ENCODE measurements at places on chromosomes 3 and 15. TPM values are rescaled to one million over a fixed set of nuclear protein-coding genes. Genes with fewer than 3 reads are reported as not detected.

SCAANT1 gene
- not detected for total RNA-seq

AADACL2 gene
- not detected for total RNA-seq

CPEB1 gene
- 1.6 TPM for total RNA-seq

DNA sequence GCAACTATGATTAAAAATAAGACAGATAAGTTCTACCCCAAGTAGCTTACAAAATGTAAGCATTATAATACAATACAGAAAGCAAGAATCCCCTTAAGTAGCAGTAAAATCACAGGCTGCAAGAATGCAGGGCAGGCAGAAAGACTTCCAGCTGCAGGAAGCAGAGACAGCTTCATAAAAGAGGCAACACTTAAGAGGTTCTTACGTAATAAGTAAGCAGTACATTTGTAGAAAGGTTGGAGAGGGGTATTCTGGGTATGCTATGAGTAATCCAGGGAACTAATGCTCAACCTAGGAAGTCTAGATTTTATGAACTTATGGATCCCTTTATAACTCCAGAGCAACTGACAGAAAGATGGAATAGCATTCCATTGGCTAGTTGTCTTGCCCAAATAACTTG is 151.6 kb downstream of the IL5RA start:
- DNase-seq = no peak

DNA sequence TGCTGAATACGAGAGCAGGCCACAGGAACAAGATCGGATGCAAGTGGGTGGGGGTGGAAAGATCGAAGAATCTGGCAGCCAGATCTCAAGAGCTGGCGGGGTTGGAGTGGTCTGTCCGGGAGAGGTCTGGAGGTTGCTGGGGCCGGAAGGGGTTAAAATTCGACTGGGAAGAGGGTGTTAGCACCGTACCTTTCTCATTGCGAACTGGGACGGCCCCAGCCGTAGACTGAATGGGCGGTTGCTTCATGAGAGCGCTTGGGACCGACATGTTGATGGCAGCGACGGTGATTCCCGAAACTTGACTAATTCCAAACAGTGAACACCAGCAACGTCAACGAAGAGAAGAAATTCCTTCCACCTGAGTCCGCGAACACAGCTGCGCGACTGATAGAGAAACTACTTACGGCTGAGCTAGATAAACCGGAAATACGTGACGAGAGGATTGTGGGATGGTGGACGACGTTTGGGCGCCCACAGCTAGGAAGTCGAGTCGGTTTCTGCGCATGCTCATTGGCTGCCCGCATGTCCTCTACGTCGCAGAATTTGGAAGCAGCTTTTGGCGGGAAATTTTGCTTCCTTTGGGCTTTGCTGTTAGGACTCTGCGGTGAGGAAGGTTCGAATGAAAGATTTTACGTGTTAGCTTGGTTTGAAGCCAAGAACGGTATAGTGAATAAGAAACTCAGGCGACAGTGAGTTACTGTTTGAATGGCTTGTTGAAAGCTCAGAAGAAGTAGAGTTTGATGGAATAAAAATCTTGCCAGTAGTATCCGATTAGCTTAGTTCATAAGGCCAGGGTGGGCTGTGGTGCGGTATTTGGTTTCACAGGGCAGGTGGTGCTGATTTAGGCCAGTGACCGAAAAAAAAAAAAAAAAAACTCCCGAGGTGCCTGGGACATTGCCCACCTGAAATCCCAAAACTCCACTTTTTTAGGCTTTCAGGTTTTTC is at the start of gene MFAP1:
TSS of gene MFAP1 (minus strand) at position 389 of the 945 bp plus-strand sequence. CDS start at position 268, 121 bp downstream.
- DNase-seq = peak; percentile 95

GRCh38 chr3:140134231-140134965 is 199.4 kb downstream of the CLSTN2 start:
- no peak for DNase-seq

DNA sequence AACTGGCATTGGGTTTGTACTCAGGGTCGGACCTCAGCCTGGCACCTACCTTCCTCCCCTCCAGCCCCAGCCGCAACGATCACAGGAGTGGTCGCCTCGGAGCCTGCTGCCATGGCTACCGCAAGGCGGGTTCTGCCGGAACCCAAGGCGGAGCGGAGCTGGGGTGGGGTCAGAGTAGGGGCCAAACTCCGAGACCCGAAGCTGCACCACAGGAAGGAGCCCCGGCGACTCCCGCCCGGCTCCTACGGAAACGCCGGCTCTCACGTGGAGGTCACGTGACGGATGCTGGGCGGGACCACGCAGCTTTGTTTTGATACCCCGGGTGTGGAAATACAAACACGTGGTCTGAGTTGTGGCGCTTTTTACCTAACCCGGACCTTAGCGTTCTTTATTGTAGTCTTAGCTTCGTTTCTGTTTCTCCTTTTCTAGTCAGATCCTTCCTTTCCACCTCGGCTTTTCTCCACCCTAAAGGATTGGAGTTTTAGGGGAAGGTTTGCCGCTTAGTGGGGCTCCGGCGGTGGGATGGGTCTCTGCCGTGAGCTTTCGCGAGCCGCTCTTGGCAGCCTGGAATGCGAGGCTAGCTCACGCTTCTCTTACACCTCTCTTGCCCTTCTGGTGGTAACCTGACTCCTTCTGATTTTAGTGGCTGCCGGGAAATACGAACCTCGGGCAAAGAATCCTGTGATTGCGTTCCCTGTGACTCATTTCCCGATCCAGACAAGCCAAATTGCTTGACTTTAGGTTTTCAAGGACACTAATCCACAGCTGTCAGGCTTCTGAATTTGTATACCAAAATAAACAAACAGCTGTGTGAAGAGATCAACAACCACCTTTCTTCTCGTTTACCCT is at the start of gene HSPBAP1:
TSS of gene HSPBAP1 (minus strand) at position 264 of the 849 bp plus-strand sequence. CDS start at position 113, 151 bp downstream.
- DNase-seq = peak; percentile 79

GRCh38 chr3:189637750-189638149 is 6.6 kb downstream of the TP63 start:
- no peak for DNase-seq

DNA sequence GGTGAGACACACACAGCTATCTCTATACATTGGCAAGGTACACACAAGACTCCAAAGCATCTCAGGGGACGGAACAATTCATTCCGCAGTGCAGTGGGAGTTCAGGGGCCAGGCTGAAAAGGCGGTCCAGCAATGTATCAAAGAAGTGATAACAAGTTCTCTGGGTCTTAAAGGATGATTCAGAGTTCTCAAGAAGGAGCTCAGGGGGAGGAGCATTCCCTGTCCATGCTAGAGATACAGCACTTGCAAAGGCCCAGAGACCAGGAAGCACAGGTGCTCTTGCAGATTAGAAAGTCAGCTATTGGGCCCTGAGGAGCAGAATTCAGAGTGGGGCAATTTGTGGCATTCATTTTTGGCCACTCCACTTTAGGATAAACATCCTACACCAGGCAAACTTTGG is 34.9 kb downstream of the MECOM start:
- no peak for DNase-seq

DNA sequence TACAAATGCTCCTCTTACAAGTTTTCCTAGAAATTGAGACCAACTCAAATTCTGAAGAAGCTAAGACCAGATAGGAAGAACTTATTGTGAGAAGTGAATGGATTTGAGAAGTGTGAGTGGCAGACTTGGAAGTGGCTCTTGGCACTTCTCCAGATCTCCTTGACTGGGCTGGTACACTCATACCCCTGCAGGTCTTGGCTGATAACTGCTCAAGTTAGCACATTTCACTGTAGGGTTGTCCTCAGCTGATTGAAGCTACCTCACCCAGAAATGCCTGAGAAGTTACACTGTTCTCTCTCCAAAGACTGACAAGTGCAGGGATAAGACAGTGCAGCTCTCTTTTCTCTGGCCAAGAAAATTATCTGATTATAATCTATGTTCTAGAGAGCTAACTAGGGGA is 16.5 kb upstream of the CLDN1 start:
- no peak for DNase-seq

- DNase-seq = no peak
These were observed 3.9 kb upstream of the DPP8 start for GRCh38 chr15:65521350-65521749.

- DNase-seq = no peak
These were observed 40.7 kb downstream of the FEM1B start for GRCh38 chr15:68318008-68318835.

DNA sequence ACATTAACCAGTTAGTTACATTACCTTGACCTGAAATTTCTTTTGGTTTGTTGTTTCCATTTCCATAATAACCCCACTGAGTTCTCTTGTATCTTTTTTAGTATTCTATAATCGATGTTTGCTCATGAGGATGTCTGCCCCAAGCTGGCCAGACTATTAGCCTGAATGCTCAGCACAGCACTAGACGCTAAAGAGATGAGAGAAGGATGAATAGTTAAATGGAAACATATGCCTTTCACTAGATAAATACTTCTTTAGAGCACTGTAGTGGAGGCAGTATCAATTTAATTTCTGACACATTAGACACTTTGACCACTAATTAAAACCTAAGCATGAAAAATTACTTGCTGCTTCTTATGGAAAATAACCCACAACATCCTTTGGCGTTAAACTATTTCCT is 654.9 kb upstream of the KCNMB2 start:
- no peak for DNase-seq

DNA sequence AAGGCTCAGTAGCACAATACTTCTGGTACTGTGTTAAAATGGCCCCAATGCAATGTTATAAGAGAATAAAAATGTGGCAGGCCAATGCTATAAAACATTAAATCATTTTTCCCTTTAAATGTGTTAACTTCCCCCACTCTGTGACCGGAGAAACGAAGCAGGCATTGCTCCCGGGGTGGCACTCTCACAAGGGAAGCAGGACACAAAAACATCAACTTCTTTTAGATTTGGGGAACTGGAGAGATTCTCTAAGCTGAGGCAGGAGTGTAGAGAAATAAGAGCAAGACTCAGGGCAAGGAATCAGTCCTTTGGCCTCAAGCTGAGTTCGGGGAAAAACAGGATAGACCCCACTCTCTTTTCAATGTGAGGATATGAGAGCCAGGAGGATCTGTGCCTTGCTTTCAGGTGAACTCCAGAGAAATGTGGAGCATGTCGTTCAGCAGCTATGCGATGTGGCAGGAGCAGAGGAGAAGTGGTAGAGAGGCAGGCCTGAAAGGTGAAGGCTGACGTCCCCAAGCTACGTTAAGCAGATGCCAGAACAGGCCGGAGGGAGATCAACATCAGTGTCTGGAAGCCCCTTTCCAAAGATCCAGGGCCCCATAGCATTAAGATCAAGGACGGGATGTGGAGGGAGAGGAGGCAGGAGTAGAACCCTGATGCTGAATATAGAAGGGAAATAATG is 160.2 kb downstream of the PLD1 start:
- DNase-seq = no peak

- DNase-seq = no peak
These were observed 16.3 kb downstream of the GCSAM start for GRCh38 chr3:112116748-112117186.

DNA sequence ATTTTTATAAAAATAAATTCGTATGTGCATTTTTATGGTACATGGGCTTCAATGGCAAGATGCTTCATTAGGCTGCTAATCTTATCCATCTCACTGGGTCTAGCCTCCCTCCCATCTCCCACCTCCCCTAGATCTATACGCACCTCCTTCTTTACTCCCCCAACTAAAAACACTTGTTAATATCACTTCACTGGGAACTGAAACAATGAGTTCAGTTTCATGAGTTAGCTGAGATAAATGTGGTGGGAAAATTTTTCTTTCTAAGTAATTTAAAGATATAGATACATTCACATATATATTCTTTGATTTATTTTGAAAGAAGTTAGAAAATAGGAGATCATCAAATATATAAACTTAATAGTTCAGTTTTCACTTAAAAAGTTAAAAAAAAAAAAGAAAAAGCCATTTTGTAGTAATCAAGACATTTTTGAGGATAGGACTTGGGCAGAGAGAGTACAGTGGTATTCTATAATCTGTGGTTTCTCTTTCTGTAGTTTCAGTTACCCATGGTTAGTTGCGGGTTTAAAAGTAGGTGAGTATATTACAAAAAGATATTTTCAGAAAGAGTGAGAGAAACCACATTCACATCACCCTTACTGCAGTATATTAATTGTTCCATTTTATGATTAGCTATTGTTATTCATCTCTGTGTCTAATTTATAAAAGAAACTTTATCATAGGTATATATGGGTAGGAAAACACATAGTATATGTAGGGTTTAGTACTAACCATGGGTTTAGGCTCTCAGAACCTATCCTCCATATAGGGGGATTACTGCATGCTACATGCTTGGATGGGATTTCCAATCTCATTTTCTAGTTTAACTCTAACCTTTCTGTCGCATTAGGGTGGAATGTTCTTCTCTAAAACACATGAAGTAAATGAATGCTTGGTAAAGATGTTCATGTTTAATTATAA is 316.0 kb upstream of the CBLB start:
- no peak for DNase-seq

DNA sequence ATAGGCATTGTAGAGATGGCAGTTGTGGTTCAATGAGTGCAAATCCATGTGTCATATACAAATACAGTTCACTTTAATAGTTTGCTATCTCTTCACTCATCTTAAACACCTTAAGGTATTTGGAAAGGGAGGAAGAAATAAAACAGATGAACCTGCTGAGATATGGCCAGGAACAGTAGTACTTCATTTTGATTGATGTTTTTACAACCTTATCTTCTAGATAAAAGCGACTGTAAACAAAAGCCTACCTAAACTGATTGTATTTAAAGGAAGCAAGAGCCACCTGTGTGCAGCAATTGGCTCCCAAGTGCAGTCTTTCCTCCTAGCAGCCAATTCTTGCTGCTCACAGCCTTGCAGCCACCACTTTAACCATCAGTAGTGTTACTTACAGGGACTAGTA is 217.7 kb downstream of the CDIN1 start:
- no peak for DNase-seq

Measured in NCI-H460 (cell line).